ENCODE measurements at places on chromosomes 3 and 15.
A peak's percentile ranks its signal among the peaks of the same experiment; 100 is the strongest.

DNA sequence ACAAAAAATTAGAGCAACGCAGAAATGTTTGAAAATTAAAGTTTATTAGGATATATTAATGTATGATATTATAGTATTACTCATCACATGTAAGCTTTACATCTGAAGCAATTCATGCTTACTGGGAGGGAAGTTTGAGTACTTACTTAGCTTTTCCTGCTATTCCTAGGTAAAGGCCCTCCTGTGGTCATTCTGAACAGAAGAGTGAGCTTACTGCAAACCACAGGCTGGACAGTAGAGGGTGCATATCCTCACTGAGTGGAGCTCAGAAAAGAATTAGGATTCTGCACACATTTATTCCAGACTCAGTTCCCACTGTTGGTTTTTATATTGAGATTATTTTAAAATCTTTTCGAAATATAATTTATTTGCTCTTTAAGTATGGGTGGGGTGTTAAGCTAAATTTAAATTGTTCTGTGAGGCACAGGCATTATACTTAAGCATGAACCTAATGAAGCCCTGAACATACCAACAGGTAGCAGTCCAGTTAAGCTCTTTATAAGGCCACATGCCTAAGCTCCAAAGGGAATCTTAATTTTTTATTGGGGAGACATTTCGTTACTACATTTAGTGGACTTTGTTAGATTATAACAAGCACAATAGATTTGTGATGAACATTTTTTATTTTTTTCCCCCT, 10.2 kb downstream of the MRPS22 start:
- DNase-seq = peak; percentile 76

DNA sequence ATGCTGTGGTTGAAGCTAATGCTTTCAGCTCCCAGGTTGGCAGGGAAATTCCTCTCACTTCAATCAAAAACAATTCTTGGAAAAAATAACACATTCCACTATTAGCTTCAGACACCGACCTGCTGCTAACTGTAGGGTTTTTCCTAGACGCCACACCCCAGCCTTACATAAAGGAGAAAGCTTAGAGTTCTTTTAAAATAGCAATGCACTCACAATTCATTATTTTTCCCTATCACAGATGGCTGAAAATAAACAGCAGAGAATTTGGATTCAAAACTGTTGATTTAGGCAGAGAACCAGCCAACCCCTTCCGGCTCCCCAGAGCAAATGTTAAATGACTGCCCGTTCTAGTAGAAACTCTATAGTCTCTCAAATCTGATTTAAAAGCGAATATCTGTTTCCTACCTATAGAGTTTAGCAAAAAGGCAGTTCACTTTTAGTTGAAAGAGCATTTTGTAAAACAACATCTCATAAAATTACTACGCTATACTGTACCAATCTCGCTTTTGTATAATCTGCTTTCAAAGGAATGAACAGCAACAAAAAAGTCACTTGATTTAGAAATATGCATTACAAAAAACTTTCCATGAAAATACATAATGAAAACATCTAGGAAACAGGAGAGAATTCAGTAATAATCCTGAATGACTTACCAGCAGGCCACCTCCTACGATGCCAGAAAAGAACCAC, 586 bp downstream of the TM4SF1 start:
- DNase-seq = no peak

GRCh38 chr15:63385911-63386531, 4.4 kb upstream of the CA12 start:
- no peak for DNase-seq

- DNase-seq = no peak
Measured at GRCh38 chr3:38549486-38549885, 53.3 kb downstream of the EXOG start.

GRCh38 chr15:79676621-79677020, 220.2 kb downstream of the MTHFS start:
- no peak for DNase-seq

DNA sequence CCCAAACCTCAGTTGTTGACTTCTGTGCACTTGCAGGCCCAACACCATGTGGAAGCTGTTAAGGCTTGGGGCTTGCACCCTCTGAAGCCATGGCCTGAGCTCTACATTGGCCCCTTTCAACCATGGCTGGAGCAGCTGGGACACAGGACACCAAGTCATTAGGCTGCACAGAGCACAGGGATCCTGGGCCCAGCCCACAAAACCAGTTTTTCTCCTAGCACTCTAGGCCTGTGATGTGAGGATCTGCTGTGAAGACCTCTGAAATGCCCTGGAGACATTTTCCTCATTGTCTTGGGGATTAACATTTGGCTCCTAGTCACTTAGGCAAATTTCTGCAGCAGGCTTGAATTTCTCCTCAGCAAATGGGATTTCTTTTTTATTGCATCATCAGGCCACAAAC, 1255.7 kb downstream of the ZPLD1 start:
- DNase-seq = no peak

GRCh38 chr3:74617776-74618175, 3.3 kb upstream of the CNTN3 start:
- DNase-seq = no peak

DNA sequence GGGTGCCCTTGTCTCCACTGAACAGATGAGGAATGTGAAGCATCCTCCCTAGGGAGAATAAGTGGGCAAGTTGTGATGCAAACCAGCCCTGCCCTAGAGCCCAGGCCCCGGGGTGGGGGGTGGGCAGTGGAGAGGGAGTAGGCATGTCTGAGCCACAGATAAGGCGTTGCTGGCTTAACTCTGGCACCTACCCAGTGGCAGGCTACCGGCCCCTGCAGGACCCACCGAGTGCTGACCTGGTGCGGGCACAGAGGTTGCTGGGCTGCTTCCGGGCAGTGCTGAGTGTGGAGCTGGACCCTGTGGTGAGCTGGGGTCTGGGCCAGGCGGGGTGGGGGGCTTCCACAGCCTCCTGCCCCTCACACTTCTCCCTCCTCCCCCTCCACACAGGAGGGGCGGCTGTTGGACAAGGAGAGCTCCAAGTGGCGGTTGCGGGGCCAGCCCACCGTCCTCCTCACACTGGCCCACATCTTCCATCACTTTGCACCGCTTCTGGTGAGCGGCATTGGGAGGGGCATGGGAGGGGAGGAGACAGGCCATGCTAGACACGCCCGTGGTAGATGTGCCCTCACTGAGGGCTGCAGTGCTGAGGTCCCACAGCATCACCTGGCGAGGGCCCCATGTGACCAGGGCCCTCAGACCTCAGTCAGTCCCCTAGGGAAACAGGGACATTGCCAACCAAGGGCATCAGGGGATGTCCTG, 10.1 kb downstream of the RNF123 start:
- DNase-seq = no peak

- DNase-seq = no peak
Measured at GRCh38 chr15:31551323-31551722, 224.7 kb downstream of the KLF13 start.

GRCh38 chr3:117708601-117709000, 999.0 kb downstream of the TUSC7 start:
- DNase-seq = no peak

- DNase-seq = no peak
Measured at GRCh38 chr15:84983711-84984110, 2.1 kb downstream of the PDE8A start.

- DNase-seq = peak; percentile 25
Measured at GRCh38 chr3:72127844-72128243, 342.9 kb upstream of the PROK2 start.

- DNase-seq = no peak
Measured at GRCh38 chr3:145812391-145812790, 348.6 kb downstream of the PLOD2 start.

- DNase-seq = no peak
Measured at GRCh38 chr3:11739123-11739522, 95.4 kb upstream of the VGLL4 start.
